Body of pancreas (tissue), 4 donors: ENCODE measurements at places on chromosomes 2 and 18.

DNA sequence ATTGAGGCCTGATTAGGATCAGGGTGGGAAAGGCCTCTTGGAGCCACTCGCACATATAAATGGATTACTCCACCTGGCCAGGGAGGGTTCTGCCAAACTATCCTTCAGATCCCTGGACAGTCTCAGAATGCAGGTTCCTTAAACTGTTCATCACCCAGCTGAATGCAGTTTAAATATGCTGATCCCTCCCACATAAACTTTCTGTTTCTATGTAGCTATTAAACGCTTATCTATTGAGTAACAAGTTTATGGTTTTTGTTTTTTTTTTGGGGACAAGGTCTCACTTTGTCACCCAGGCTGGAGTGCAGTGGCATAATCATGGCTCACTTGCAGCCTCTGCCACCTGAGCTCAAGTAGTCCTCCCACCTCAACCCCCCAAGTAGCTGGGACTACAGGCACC lies 1.9 kb downstream of the CAD start:
- DNase-seq: no peak

DNA sequence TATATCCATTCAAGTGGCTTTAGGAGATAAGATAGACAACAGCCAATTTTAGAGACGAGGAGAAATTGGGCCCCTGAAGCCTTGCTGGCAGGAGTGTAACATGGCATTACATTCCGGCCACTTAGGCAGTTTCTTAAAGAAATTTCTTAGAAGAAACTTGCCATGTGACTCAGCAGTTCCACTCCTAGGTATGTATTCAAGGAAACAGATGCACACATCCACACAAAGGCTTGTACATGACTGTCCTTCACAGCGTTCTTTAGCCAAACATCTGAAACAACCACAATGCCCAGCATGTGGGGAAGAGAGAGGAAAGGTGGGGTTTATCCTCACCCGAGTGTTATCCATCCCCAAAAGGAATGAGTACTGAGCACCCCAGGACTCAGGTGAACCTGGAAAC lies 107.1 kb downstream of the NFATC1 start:
- no peak for DNase-seq

DNA sequence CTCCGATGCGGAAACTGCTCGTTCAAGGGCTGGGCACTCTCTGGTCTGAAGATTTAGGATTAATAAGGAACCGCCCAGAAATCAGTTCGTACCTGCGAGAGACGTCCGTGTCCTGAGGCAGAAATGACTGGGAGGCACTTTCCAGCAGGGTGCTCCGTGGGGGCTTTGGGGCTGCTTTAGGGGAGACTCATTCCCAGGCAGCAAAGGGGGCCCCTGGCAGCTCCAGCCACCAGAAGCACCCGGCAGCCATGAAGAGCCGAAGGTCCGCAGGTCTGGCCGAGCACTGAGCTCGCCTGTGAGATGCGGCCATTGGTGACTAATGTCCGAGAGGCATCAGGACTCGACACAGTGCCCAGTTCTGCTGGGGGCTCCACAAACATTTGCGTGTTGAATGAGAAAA lies 20.9 kb downstream of the KCNG2 start:
- DNase-seq: no peak

GRCh38 chr2:106147159-106147558 lies 46.9 kb downstream of the UXS1 start:
- no peak for DNase-seq

- peak; percentile 60 for DNase-seq
Measured at GRCh38 chr18:8367217-8367988, 241.8 kb upstream of the RAB12 start.

- no peak for DNase-seq
Measured at GRCh38 chr2:20222769-20223406, 2.0 kb downstream of the SDC1 start.

DNA sequence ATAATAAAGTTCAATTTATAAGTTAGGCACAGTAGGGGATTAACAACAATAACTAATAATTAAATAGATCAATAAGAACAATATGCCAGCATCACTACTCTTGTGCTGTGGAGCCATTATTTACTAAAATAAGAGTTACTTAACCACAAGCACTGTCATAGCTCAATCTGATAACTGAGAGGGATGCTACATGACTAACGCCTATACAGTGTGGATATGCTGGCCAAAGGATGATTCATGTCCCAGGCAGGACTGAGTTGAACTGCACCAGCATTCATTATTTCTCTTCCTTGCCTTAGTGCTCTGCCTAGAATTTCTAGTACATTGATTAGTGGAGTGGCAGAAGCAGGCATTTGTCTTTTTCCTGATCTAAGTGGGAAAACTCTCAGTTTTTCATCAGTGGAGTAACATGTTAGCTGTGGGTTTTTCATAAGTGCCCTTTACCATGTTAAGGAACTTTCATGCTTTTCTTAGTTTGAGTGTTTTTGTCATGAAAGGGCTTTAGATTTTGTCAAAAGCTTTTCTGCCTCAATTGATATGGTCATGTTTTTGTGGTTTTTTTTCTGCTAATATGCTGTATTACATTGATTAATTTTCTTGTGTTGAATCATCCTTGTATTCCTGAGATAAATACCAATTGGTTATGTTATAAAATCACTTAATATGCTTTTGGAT lies 21.7 kb downstream of the KIAA1328 start:
- DNase-seq: no peak

DNA sequence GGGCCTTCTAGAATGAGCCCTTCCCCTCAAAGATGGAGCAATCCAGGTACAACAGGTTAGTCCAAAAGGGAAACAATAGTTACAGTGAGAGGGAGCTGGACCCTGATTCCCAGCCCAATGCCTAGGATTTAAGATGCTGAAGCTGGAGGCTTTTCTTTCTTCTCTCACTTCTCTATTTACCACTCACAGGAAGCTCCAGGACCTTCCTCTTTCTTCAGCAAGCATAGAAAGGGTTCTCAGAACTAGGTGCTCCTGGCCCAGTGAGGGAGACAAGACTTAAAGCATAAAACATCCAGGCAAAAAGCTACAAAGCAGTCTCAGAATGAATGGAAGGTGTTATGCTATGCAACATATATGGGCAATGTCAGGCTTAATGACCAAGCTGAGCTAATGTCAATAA lies 279.0 kb downstream of the SRBD1 start:
- DNase-seq: no peak

DNA sequence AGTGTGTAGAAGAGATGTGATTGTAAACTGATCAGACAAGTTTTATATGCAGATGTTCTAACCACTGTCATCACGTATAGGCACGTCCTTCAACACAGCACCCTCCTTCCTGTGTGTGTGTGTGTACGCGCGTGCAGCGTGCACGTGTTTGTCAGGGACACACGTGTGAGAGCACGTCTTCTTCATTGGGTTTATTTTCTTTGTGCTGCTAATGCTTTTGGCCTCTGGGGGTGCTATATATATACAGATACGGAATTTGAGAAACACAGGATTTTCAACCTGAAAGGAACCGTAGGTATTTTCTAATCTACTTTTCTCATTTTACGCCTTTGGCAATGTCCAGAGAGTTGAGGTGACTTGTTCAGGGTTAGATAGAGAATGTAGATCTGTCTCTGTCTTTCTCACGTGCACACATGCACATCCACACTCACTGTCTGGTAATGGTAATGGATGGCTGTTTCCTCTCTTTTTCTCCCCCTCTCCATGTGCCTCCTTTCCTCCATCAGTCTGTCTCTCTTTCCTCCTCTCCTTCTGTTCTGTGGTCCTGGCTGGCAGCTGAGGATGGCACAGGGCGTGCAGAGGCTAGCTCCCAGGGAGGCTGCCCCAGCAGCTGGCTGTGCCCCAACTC lies 13.4 kb upstream of the CELF4 start:
- DNase-seq: peak; percentile 41

DNA sequence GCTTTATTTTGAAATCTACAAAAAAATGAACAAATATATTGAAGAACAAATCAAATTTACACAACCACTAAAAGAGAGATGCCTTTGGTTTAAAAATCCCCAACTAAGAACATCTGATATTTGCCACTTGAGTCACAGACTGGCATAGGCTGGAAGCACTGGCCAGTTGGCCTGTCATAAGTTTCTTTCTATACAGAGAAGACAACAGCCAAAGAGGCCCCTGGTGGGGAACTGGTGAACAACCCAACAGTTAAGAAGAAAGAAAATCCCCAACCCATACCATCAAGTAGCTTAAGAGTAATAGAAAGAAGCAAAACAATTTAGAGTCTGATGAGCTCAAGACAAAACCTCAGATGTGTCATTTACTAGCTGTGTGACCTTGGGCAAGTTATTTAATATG lies 45.5 kb downstream of the OSR1 start:
- peak; percentile 17 for DNase-seq

- no peak for DNase-seq
Measured at GRCh38 chr2:198483051-198483450, 678.7 kb downstream of the PLCL1 start.

GRCh38 chr2:158734442-158734841 lies 60.7 kb upstream of the DAPL1 start:
- DNase-seq: no peak

- DNase-seq: no peak
Measured at GRCh38 chr2:200193791-200194190, 112.7 kb upstream of the SPATS2L start.

GRCh38 chr2:118861731-118862130 lies 14.3 kb upstream of the EN1 start:
- DNase-seq: no peak

DNA sequence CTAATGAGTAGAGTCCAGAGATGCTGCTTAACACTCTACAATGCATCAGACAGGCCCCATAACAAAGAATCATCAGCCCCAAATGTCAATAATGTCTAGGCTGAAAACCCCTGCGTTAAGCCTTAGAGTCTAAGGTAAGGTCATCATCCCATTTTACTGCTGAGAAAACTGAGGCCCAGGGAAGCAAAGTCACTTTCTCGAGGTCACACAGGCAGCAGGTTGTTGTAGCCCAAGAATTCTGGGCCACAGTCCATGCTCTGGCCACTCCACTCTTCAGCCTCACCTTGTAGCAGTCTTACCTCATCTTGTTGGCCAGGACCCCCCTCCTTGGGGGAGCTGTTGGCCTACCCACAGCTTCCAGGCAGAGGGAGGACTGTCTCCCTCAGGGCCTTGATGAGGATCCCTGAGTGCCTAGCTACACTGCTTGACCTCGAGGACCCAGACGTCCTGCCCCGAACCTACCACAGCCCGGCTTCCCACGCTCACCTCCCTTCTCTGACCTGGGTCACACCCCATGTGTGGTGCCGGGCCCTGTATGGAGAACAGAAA lies 54.4 kb downstream of the SMAD7 start:
- no peak for DNase-seq

DNA sequence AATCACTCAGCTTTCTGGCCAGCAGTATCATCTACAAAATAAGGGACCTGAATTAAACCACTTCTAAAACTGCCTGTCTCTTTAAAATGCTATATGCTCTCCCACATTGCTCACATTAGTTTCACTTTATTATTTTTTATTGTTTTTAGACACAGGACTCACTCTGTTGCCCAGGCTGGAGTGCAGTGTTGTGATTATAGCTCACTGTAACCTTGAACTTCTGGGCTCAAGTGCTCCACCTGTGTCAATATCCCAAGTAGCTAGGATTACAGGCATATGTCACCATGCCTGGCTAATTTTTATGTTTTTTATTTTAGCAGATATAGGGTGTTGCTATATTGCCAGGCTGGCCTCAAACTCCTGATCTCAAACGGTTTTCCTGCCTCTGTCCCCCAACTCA lies 591.3 kb upstream of the ZNF804A start:
- peak; percentile 57 for DNase-seq

- DNase-seq: no peak
Measured at GRCh38 chr2:207683879-207684627, 27.4 kb upstream of the CCNYL1 start.

- DNase-seq: no peak
Measured at GRCh38 chr2:198762441-198762840, 695.3 kb downstream of the SATB2 start.

- DNase-seq: no peak
Measured at GRCh38 chr2:28193630-28194403, 198.8 kb upstream of the FOSL2 start.

GRCh38 chr18:31401156-31402025 lies 24.8 kb downstream of the DSG4 start:
- no peak for DNase-seq

- no peak for DNase-seq
Measured at GRCh38 chr18:76765649-76766048, 56.7 kb upstream of the ZNF236 start.

DNA sequence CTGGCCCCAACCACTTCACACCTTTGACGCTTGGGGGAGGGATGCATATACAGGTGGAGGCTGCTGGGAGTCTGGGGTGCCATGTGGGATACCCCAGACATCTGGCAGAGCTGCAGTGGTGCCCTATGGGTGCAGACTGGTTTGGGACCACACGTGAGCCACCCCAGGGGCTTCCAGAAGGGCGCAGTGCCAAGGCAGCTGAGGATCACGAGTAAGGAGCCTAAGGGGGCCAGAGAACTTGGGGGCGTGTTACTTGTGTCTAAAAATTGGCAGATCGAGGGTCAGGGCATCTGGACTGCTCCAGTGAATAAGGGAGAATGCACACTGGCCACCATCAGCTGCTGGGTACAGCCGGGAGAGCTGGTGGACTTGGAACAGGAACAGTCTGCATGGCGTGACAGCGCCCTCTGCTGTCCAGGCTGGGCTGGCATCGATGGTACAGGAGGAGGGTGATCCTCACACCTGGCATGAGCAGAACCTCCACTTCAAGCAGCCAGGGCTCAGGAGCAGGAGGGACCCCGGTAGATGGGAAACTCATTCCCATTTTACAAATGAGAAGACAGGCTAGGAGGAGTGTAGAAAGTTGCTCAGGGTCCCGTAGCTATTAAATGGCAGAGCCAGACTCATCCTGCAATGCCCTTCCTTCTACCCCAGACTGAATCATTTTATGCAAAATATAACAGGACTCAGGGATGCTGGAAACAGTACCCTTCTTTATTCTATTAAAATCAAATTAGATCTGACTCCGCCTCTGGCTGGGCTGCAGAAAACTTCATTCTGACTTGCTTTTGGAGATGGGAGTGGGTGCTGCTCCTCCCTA lies 60.4 kb downstream of the ATOH8 start:
- DNase-seq: peak; percentile 93

GRCh38 chr2:208819190-208819589 lies 412.6 kb downstream of the PTH2R start:
- DNase-seq: no peak

DNA sequence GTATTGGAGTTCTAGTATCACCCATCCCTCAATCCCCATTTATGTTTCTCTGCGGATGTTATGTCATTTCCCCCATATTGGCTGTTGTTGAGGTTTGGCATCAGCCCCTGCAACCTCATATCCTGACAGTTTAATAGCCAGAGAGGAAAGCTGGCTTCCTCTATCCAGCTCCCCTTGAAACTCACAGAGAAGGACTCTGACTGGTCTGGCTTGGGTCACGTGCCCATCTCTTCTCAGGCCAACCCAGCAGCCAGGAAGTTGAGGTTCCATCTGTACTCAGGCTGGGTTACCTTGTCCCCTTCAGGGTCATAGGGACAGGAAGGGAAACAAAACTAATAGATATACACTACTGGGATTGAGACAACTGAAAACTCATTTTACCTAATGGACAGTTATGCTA lies 148.0 kb upstream of the SLC14A2 start:
- DNase-seq: no peak
